Effector CD8-positive, alpha-beta T cell (primary cell): ENCODE measurements at places on chromosomes 12 and 14.

DNA sequence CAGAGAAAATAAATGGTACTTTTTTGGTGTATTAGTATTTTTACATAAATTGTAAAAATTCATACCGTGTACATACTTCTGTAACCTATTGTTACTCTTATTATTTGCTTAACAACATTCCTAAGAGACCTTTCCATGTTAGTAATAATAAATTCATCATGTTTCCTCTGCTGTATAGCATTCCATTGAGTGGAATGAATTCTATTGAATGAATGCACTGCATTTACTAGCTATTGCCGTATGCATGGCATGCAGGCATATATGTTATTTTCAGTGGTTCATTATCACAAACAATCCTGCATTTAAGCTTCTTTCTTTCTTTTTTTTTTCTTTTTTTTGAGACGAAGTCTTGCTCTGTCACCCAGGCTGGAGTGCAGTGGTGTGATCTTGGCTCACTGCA is 137.6 kb upstream of the TBX3 start:
- no peak for DNase-seq

DNA sequence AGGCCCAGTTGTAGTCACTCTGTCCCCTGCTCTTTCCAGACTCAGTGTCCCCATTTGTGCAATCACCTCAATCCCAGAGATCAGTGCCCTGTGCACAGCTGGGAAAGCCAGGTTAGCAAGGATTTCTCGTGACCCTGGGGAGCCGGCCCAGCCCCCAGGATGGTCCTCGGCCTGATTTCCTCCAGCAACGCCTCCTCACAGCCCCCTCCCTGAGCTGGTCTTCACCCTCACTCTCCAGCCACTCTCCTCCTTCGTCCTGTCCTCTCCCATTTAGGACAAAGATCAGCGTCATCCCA is 194.8 kb upstream of the C14orf180 start:
- DNase-seq: no peak

- DNase-seq: no peak
Measured at GRCh38 chr12:54140588-54141388, 48.0 kb downstream of the SMUG1 start.

- DNase-seq: no peak
Measured at GRCh38 chr14:76698631-76699030, 62.6 kb upstream of the VASH1 start.

GRCh38 chr14:101970830-101971400 is 6.5 kb downstream of the DYNC1H1 start:
- no peak for DNase-seq
